ENCODE measurements at places on chromosomes 4 and X.

GRCh38 chr4:160877087-160877790 is 1286.6 kb downstream of the FSTL5 start:
- no peak for DNase-seq

GRCh38 chr4:138348055-138348454 is 105.9 kb upstream of the SLC7A11 start:
- no peak for DNase-seq

- DNase-seq: no peak
These were observed 29.0 kb upstream of the C4orf50 start for GRCh38 chr4:6047130-6047673.

GRCh38 chrX:23890933-23891332 is 16.8 kb downstream of the APOO start:
- DNase-seq: no peak

DNA sequence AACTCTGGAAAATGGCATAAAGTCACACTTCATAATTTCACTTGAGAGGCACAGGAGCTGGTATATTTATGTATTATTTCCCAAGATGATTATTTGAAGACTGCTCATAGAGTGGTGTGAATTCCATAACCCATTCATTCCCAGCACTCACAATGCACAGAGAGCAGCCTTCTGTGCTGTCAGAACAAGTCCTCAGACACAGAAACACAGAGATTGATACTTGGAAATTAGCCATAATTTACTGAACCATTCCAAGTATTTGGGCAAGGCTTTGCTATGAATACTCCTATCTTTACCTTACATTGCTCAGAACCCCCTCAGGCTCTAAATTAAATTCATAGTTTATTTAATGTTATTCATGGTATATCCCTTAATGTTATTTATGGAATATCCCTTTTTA is 53.6 kb downstream of the PABPC4L start:
- no peak for DNase-seq

GRCh38 chrX:101395789-101396188 is 5.0 kb downstream of the RPL36A start:
- DNase-seq: no peak

- no peak for DNase-seq
These were observed 307.4 kb downstream of the GRIA2 start for GRCh38 chr4:157527954-157528353.

- no peak for DNase-seq
These were observed 116.8 kb downstream of the SCD5 start for GRCh38 chr4:82681754-82682153.

DNA sequence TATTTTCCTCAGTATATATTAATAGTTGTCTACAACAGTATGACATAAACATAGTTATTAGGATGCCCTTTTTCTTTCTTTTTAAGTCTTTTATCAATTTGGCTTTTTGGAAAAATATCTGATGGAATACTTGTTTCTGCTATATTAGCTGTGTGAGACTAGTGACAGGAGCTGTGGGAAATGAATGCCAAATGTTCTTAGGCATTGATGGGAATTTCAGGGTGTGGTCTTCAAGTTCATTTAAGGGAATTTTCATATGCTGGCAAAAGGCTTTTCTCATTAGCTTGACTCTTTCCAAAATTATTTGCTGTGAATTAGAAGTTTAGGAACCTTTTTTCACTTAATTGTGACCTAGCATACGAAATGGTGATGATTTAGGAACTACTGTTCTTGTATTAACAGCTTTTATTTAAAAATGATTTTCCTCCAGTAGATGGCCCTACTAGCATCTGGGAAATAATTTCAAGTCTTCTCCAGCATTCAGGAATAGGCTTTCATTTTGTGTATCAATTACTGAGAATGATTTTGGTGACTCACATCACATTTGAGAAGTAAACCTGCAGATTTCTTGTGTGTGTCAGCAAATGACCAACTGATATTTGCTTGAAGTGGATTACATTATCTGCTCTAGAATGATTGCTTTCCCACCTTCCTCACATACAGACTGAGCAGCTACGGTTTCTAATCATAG is 70.9 kb downstream of the HTT start:
- no peak for DNase-seq

- no peak for DNase-seq
These were observed 293.4 kb upstream of the BOD1L1 start for GRCh38 chr4:13920901-13921300.

DNA sequence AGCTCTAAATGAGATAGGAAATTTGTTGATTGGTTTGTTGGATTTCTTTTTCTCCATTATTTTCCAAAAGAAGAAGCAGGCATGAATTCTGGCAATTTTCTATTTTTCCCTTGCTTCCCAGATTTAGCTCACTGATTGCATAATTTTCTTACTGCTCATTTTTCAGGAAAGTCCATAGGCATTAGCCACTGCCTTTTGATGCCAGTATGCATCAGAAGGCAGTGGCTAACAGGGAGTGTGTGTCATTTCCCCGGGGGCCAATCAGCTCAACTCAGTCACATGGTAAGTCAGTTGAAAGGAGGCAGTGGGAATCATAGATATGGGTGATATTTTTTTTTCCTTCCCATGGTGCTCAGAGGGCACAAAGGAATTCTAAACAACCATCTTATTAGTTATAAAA is 156.7 kb downstream of the TRIML1 start:
- DNase-seq: no peak

DNA sequence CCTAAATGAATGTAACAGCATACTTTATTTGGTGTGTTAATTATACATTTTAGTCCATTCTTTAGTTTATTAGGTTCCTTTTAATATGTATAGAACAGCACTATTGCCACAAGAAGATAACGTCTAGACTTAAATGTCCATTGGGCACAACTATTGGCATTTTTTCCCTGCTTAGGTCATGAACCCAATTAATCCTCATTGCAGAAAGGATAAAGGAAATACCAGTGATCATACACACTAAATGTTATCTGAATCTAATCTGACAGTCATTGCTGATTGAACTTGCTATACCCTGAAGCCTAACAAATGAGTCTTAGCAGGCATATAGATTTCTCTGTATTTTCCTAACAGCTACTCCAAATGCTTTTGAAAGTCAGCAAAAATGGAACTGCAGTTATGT is 2250.0 kb upstream of the AGA start:
- DNase-seq: no peak

- no peak for DNase-seq
These were observed 92.0 kb upstream of the BMPR1B start for GRCh38 chr4:94665500-94666404.

- no peak for DNase-seq
These were observed 20.4 kb downstream of the USP46 start for GRCh38 chr4:52638717-52639116.

DNA sequence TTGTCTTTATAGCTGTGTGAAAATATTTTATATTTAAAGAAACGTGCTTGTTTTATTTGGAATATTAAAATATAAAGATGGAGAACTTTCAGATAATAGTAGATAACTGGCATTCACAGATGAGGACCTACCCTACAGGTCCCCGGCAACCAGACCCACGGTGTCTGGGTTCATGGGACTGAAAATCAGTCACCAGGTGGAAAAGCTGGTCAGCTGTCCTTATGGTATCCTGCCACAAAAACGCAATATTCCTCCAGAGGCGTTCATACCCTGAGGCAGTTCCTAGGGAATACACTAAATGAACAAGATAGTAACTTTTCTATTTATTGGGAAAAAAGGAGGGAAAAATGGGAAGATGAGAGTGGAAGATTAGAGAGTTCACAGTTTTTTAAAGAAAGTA is 1.2 kb downstream of the TLR6 start:
- no peak for DNase-seq

DNA sequence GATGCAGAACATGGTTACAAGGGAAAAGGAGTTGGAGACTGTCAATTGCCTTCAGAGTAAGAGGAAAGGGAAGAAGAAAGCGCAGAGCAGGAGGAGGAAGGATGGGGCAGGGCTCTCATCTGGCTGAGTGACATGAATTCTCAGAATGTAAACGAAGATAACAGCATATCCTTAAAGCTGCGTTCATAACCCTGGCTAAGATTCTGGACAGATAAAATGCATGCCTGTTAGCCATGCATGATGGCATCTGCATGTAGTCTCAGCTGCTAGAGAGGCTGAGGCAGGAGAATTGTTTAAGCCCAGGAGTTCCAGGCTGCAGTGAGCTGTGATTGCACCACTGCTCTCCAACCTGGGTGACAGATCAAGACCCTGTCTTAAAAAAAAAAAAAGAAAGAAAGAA is 493.5 kb upstream of the PRKX start:
- DNase-seq: no peak

DNA sequence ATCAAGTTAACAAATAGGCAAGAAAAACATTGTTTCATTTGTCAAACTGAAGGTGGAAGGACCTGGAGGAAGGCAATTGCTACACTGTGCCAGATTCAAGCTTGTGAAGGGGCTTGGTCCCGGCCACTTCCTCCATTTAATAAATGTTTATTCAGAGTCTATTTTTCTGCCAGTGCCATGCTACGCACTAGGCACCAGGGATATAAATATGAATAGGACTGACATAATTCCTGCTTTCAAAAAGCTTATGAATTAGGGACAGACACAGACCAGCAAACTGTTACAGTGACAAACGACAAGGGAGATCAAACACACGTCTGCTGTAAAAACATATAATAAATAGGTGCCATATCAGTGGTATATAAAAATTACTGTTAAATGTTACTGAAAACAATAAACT is 571 bp downstream of the TLR6 start:
- DNase-seq: no peak

DNA sequence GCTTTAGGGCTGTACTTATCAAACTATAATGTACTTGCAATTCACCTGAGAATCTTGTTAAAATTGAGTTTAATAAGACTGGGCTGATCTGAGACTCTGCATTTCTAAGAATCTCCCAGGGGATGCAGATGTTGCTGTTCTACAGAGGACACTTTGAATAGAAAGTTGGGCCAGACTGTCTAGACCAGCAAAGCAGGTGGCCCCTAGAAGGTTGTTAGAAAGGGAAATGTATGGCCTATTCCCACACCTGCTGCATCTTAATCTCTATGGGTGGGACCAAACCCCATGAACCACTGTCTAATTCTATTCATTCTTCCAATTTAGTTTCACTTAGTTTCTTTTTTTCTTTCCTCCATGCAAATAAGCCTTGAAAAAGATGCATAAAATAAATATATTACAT is 413.2 kb upstream of the TECRL start:
- no peak for DNase-seq

DNA sequence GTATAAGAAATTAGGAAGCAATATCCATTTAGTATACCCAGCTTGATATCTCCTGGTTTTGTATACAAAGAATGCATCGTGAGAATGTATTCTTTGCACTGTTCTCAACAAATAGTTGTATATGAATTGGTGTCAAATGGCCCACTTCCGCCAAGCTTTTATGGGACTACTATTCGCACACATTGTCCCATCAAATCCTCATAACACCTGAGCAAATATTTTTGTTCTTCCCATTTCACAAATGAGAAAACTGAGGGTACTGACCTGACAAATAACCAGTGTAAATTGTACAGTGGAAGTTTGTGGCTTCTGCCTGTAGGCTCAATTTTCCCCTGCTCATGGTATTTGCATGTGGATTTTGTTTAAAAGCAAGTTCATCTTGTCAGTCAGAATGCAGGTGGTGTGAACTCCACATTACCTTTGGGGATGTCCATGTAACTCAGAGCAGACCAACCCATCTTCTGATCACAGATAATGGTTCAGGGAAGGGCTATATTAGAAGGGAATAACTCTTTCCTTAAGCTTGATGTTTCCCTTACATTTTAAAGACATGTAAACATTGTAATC is 51.5 kb upstream of the FAM241A start:
- DNase-seq: no peak

- no peak for DNase-seq
These were observed 16.8 kb upstream of the IRAK1 start for GRCh38 chrX:154036513-154036912.

GRCh38 chr4:39975488-39976089 is 2.1 kb downstream of the PDS5A start:
- no peak for DNase-seq

- no peak for DNase-seq
These were observed 143.8 kb downstream of the FBXW7 start for GRCh38 chr4:152392079-152392478.

DNA sequence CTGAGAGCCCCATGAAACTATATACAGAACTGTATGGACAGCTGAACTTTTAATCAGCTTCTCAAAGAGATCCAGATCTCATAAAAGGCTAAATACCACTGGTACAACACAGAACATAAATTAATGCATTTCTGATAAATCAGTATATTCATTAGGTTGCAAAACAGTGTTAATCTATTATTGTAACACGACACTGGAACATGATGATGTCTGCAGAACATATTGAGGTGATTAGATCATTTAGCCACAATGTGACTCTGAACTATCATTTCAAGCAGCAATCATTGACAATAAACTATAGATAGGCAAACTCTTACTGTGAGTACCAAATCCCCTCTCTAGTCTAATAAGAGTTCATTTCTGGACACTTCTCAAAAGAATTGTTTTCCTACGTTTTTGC is 50.3 kb downstream of the GASK1B start:
- no peak for DNase-seq

DNA sequence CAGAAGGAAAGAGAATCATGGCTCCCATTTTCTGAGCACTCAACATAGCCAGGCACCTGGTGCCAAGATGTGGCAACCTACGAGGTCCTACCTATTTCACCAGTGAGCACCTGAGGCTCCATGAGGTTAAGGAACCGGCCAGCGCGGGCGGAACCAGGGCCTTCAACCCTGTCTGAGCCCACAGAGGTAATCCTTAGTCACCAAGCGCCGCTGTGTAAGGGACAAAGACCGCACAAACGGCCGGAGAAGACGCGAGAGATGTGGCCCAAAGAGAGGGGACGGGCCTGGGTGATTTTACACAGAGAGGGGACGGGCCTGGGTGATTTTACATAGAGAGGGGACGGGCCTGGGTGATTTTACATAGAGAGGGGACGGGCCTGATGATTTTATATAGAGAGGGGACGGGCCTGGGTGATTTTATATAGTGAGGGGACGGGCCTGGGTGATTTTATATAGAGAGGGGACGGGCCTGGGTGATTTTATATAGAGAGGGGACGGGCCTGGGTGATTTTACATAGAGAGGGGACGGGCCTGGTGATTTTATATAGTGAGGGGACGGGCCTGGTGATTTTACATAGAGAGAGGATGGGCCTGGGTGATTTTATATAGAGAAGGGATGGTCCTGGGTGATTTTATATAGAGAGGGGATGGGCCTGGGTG is 114.2 kb downstream of the SMIM20 start:
- no peak for DNase-seq

GRCh38 chr4:31674313-31674947 is 954.3 kb downstream of the PCDH7 start:
- no peak for DNase-seq
